Kidney (tissue), 22 donors: ENCODE measurements at places on chromosomes 7 and 10. TPM values are rescaled to one million over a fixed set of nuclear protein-coding genes. Genes with fewer than 3 reads are reported as not detected.

GRCh38 chr7:107150375-107151073 lies 18.3 kb upstream of the HBP1 start:
- peak; percentile 79 for DNase-seq

DNA sequence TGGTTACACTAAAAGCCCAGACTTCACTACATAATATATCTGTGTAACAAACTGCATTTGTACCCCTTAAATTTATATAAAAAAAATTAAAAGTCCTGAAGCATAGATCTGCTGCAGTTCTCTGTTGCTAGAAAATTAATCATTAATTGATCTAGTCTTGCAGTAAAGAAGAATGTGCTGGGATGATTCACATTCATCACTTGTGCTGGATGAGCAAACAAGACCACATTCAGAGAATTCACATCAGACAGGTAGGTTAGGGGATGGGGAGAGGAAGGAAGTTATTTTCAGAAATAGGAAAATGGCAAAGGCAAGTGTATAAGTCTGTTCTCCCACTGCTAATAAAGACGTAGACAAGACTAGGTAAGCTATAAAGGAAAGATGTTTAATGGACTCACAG lies 1019.0 kb downstream of the KCNMA1 start:
- DNase-seq: no peak

GRCh38 chr7:50868426-50869100 lies 85.9 kb upstream of the GRB10 start:
- peak; percentile 40 for DNase-seq

DNA sequence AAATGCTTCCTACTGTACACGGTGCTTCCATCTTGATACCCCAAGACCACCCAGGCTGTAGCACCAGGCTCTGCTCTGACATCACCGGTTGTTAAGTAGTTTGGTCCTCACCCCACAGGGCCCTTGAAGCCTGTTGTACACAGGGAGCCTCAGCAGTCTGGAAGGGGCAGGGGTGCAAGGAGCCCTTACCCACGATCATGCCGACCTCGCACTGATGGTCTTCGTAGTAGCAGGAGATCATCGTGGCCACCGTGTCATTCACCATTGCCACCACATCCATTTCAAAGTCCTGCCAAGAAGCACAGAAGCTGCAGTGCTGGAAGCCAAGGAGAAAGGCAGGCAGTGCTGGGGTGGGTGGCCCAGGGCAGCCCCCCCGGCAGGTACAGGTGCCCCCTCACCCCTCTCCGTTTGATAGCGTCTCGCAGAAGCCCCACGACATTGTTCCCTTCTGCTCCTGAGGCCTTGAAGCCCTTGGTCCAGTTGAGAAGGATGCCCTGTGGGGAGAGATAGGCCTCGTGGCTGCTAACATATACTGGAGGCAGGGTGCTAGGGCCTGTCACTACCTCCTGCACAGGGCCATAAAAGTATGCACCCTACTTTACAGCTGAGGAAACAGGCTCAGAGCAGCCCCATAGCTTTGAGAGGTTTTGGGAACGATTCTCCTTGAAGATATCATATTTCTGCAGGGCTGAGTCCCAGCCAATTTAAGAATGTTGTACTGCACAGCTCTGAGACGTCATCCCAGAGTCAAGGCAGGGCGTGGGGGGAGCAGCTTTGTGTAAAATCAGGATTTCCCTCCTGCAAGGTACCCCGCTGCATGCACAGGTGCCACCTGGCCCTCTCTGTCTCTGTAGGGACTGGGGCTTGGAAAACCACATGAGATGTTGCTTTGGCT lies 8.7 kb upstream of the MYL7 start:
- DNase-seq: no peak

DNA sequence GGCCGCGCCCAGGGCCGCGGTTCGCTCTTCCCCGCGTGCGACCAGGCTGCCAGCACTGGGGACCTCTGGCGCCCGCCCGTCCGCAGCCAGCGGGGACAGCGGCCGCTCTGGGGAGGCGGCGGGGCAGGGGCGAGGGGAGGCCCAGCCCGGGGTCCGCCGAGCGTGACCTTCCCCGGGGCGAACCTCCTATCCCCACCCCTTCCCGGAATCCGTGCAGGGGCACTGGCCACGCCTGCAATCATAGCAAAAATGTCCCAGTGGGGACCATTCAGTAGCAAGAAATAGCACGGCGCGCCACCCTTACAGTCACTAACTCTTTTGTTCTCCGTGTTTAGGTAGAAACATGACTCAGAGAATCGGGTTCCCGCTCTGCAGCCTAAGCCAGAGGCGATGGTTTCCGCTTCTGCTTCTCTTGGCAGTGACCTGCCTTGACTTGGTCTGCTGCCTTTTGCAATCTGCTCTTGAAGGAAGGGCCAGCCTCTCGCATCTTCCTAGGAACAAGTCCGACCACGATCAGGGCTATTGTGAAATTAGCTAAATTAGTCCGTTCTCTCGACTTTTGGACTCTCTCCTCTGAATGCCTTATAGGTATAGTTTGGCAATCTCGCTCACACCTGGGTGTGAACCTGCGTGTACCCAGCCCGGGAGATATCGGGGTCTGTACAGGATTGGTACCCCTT lies 79.3 kb upstream of the ACBD5 start:
- DNase-seq: peak; percentile 69

Gene CDH23
- 1.1 TPM for polyA plus RNA-seq
